ENCODE measurements at places on chromosomes 5 and 9.

DNA sequence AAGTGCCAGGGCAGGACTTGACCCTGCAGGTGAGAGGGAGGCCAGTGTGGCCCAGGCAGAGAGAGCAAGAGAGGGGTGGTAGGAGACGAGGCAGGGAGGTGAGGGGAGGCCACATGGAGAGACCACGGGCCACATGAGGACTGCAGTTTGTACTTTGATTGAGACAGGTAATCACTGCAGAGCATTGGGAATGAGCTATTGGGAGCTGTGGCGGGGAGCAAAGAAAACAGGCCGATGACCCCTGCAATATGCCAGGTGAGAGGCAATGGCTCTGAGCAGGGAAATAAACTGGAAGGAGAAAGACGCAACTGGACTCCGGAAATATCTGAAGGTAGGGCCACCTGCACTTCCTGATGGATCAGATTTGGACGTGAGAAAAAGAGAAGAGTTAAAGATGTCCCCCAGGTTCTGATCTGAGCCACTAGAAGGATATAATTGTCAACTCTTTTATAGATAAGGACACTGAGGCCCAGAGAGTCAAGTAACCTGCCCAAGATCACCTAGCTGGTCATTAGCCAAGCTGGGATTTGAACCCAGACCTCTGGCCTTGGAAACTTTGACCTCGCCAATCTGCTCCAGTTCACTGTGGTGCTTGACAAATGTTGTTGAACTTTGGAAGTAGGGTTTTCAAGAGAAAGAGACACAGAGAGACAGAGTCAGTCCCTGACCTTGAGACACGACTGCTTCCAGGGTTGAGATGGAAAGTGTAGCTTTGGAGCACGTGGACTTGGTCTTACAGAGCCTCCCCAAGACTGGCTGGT lies 42.3 kb downstream of the DUSP1 start:
- no peak for DNase-seq

GRCh38 chr5:160441311-160441781 lies 19.7 kb downstream of the PTTG1 start:
- no peak for DNase-seq

DNA sequence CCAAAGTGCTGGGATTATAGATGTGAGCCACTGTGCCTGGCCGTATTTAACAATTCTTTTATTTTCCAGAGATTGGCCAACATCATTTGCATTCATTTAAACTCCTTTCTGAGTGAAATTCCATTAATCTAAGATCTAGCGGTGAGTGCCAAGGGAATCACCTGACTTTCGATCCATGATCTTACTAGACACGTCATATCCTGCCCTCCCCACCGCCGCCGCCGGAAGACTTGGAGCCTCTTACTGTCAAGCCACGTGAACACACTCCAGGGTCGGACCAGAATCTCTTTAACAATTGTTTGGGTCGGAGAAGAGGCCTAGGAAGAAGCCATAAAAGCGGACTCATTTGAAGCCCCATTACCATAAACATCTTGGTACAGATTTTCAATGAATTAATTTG lies 12.9 kb downstream of the INPP5E start:
- DNase-seq, result no peak

DNA sequence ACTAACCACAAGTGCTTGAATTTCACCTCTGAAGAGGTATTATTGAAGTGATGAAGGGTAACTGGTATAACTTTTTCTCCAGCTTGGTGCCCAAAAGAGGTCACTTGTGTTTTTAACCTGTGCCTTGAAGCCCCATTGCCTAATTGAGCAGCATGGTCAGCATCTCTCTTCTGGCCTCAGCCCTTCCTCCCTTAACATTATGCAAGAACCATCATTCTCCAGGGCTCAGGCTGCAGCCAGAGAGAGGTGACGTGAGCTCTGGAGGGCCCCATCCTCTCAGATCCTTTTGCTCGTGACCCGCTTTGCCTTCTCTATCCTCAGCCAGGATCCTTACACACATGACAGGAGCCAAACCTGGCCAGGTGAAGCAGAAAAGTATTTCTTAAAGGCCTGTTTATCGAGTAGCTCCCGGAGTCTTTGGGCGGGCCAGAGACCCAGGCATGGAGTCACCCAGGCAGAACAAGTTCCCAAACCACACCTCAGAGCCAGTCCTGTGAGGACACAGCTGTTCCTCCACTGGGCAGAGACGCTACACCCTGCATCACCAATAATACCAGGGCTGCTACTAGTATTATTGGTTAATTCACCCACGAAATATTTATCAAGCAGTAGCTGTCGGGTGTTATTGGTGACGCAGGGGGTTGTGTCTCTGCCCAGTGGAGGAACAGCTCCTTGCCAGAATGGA lies 29.6 kb upstream of the BOD1 start:
- no peak for DNase-seq

DNA sequence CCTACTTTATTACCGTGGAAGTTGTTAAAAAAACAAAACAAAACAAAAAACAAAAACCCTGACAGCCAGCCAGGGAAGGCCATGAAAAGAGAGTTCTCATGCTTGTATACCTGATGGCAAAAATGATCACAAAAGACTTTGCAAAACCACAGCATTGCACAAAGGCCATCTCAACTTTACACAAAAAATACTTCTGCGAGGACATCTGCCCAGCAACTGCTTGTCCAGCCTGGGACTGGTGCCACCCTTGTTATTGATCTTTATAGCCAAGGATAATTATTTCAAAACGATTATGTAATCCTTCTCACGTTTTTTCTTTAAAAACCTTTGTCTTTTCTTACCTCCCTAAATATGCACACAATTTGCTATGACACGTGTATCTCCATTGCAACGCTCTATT lies 42.2 kb upstream of the SLC28A3 start:
- DNase-seq, result no peak

GRCh38 chr9:128393145-128393775 lies 22.1 kb downstream of the URM1 start:
- DNase-seq, result no peak

- DNase-seq, result no peak
Measured at GRCh38 chr9:3125602-3126405, 281.9 kb upstream of the PUM3 start.

DNA sequence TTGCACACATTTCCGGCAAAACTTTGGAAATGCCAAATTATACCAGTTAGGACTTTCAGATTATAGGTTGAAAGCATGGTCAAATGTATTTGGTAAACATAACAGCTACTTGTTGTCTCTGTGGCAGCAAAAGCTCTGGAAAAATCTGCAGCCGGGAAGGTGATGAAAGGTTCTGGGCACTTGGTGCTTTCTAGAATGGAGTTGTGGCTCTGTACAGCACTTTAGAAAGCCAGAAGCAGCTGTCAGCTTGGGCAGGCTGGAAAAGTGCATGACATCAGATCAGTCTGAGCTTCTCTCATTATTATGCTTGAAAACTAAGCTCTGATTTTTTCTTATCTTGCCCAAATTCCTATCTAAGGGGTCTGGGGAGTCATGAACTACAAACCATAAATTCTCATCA lies 118.6 kb upstream of the MAST4 start:
- no peak for DNase-seq

GRCh38 chr5:39117401-39117800 lies 43.2 kb upstream of the RICTOR start:
- no peak for DNase-seq

DNA sequence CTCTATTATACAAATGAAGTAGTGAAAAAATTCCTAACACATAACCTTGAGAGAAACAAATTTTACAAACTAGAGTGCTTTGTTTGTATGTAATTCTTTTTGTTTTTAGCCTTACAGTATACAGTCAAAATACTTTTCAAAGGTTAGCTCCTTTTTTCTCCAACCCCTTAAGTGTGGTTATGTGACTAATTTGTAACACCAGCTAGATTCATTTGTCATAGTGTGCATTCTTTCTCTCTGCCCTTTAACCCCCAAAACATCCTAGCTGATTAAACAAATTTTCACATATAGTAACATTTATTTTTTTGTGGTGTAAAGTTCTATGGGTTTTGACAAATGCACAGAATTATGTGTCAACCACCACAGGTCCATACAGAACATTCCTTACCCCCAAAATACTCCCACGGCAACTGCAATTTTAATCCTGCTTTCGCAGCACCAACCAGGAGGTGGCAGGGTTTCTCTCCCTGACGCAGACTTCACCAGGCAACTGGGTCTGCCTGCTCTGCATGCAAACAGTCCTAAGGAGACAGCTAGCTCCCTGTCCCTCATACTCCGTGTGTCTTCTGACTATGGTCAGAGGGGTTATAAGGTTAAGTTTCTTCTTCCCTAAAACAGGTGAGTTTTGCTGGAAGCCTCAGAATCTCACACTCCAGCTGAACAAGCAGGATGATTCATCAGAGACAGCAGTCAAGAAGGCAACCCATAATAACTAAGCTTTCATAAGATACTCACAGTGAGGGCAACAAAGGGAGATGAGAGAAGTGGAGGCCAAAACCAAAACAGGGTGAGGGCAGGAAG lies 44.5 kb upstream of the NR5A1 start:
- peak; percentile 37 for DNase-seq

GRCh38 chr5:112036206-112036605 lies 279.2 kb upstream of the NREP start:
- no peak for DNase-seq

GRCh38 chr9:23563517-23563916 lies 262.5 kb downstream of the ELAVL2 start:
- DNase-seq, result no peak

- DNase-seq, result no peak
Measured at GRCh38 chr5:91373006-91373405, 10.1 kb downstream of the ARRDC3 start.

GRCh38 chr9:137023157-137023556 lies 4.9 kb downstream of the ABCA2 start:
- no peak for DNase-seq

DNA sequence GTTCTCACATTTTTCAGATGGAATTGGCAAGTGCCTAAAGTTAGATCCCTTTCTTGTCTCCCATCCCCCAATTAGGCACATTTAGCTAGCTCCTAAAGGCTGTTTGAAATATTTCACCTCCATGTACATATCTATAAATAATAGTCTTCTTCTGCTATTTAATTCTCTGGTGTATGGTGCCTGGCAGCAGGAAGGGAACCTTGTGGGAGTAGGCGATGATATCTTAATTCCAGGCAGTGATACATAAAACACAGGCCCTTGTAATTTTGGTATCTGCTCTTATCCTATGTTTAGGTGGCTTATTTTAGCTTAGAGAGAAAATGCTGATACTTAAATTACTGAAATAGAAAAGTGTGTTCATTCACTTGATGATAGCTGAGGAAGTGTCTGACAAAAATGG lies 262.9 kb upstream of the DAP start:
- DNase-seq, result no peak

GRCh38 chr5:111386832-111387162 lies 125.5 kb downstream of the STARD4 start:
- no peak for DNase-seq

- no peak for DNase-seq
Measured at GRCh38 chr5:126972062-126972895, 58.1 kb downstream of the MARCHF3 start.

DNA sequence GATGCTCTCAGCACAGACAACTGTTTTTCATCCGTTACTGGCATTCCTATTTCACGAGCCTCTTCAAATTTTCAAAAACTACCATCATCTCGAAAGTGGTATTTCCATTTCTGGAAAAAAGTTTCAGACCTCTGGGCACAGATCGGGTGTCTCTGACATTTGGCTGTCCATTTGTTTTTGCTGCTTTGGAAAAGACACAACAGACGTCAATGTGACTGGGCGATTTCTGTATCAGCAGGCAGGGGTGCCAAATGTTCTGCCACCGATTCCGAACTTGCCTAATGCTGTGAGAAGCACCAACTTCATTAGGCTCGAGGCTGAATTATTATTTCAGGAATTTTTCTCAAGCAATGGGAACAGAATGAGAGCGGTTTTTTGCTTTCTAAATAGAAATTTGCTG lies 105.6 kb downstream of the ARSB start:
- DNase-seq, result no peak

GRCh38 chr5:88419931-88420330 lies 151.3 kb upstream of the TMEM161B start:
- no peak for DNase-seq

- DNase-seq, result peak; percentile 59
Measured at GRCh38 chr9:81490605-81491331, 198.6 kb downstream of the TLE1 start.

- DNase-seq, result no peak
Measured at GRCh38 chr5:151682240-151682639, 4.5 kb downstream of the SPARC start.

DNA sequence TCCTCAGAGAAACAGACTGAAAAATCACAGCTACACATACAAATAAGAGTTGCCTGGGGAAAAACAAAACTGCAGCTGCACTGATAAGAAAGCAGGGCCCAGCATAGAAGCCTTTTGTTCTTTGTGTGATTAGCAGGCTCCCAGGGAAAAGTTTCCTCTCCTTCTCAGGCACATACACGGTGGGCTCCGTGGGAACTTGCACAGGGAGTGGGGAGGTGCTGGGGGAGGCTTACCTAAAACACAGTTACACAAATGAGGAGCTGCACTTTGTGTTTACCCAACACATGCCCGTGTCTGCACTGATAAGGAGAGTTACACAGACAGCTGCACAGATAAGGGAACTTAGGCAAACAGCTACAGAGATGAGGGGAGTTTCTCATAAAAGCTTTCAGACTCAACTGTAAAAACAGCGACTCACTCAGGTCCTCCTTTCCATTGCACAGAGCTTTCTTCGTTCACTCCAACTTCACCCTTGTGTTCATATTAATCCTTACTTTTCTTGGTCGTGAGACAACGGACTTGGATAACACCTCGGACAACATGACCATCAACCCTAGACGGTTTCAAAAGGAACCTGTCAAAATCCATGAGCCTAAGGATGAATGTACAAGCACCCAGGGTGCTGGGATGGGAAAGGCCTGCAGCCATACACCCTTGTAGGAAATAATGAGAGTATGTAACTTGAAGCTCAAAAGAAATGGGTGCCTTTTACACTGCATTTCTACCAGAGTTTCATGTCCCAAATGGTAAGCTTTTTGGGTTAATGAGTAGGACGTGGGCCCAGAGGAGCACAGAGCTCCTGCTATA lies 50.8 kb downstream of the SERINC5 start:
- DNase-seq, result no peak

DNA sequence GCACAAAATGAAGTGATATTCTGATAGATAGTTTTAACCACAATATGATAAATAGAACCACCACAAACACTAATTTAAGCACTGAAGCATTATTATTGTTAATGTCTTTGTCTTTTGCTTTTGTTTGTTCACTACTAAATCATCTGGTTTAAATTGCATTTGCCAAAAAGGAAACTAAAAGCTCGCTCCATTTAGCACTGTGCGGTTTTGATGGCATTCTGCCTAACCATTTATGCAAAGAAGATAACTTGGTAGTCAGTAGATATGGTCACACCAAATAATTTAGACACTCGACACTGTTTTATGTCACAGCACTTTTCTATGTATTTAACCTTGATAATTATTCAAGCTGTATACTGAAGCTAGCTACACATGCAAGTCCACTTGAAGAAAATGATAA lies 849.8 kb upstream of the CDH6 start:
- DNase-seq, result no peak

- no peak for DNase-seq
Measured at GRCh38 chr5:23208959-23209431, 298.4 kb upstream of the PRDM9 start.

DNA sequence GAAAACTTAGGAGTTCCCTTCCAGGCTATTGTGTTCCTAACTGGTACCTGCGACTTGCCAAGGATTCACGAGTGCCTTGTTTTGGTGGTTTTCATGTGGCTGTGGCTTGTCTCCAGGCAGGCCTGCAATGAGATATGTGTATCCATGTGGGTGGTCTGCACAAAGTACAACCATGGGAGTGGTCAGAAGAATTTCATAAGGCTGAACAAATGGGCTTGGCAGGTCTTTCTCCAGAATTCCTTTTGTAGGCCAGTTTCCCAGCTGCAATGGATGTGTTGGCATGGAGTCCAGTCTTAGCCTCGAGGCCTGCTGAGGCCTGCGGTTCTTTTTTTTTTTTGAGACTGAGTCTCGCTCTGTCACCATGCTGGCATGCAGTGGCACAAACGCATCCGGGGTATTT lies 28.8 kb upstream of the MELK start:
- DNase-seq, result no peak

Measured in hepatic stellate cell (primary cell).